NCI-H1417 (cell line): ENCODE measurements at places on chromosomes 5 and 9.

DNA sequence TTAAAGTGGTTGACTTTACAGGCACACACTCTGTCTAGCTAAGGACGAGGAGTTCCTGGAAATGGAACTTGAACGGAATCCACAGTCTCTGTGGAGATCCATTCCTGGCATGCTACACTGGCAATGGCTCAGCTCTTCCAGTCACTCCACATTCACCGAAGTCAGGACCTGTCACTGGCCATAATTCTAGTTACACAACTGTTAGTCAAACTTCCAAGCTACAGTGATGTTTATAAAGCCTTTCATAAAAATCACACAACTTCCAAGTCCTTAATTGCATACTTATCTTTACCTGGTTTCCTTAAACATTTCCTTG is 15.7 kb downstream of the CDC14B start:
- no peak for DNase-seq

DNA sequence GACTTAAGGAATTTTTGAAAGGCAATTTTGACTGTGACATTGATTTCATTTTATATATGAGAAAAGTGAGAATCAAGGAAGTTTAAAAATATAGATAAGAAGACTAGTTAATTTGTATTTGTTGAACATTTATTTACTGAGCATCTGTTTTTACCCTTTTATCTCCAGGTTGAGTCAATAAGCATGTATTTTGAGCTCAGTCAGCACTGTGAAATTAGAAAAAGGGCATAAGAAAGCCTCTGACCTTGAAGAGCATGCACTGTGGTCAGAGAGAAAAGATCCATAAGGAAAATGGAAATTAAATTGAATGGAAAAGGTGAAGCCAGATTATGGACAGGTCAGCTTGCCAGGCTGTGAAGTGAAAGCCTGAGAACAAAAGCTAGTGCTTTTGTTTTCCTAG is 44.4 kb downstream of the ELL2 start:
- no peak for DNase-seq

DNA sequence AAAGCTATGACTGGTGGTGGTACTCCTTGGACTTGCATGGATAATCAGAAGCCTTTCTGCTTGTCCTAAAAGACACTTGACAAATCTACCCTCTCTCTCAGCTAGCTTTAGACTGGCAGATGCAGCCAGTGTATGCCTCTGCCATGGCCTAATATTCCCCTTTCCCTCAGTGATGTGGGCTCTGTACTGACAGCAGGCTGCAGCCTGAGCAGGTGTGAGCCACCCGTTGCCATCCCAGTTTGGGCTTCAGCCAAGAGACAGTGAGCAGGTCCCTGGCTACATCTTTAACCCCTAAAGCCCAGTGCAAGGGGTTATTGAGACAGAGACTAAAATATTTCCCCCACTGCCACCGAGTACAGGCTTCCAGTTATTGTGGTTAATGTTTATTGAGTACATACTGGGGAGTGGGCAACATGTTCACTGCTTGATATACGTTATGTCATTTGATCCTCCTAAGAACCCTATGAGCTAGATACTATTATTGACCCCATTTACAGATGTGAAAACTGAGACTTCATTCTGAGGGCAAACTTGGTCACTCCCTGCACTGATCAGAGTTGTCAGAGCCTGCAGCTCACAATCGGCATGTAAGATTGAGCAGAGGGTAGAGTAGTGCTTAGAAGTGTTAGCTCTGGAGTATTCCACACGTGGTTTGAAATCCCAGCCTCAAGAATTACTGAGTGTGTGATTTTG is 254.2 kb downstream of the ARHGAP26 start:
- DNase-seq, result peak; percentile 39

DNA sequence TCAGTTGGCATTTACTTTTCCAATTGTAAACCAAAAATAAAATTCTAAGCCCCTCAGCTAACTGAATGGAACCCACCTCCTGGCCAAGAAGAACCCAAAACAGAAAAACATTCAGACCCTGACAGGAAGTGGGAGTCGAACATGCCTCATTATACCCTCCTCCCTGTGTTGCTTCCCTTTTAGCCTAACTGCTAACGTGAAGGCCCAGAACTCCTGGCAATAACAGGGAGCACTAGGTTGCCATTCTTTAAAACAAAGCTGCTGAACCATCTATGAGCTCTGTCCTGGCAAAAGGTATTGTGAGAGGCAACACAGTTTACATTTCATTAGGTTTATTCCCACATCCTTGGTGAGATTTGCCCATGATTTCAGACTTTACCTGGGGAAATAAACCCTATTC is 481.4 kb downstream of the CHSY3 start:
- DNase-seq, result no peak
